ENCODE measurements at places on chromosomes 12 and 14.

DNA sequence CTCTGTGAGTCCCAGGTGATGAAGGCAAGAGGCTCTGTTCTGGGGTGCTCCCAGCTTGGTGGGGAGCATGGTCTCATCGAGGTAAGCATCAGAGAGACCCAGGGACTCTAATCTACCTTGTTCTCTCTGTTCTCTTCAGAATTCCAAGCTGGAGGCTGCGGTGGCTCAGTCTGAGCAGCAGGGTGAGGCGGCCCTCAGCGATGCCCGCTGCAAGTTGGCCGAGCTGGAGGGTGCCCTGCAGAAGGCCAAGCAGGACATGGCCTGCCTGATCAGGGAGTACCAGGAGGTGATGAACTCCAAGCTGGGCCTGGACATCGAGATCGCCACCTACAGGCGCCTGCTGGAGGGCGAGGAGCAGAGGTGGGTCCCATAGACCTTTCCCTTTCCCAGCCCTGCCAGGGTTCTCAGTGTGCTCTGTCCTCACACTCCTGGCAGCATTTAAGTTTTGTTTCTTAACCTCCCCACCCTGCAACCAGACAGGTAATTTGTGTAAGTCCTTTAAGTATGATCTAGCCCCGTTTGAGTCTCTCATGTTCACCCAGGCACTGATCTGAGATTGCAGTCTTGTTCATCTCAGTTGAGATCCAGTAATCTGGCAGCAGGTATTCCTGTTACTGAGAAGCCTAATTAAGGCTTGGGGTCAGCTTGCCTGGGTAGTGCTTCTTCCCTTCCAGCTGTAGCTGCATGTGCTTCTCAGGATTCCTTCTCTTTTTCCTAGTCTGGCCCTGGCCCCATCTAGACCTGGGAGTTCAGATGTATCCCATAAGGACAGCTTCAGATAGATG, 14.8 kb upstream of the KRT81 start:
- H3K27me3 ChIP-seq, result peaks cover 66% of the 10 kb centered on the region
- H3K4me1 ChIP-seq, result peaks cover 30% of the 10 kb centered on the region
- peaks cover 2% of the 10 kb centered on the region for H3K36me3 ChIP-seq
- H3K27ac ChIP-seq, result no peak overlapping the region
- no peak for DNase-seq

DNA sequence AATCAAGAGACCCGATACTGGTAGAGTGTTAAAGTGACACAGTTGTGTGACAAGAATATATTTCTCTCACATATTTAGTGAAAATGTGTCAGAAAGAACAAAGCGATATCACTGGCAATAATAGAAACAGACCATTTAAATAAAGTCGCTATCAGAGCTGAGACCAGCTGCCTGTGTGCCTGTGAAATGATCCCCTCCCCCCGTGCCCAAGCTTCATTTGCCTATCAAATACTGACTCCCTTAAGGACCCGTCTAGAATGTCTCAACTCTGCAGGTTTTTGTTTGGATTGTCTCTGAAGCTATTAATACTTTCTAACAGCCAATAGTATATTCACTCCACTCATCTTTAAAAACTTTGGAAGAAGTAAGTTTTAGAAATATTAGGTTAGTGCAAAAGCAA, 98.9 kb downstream of the EGLN3 start:
- no peaks in the 10 kb centered on the region for H3K4me1 ChIP-seq
- no peak overlapping the region for H3K27ac ChIP-seq
- no peak overlapping the region for H3K4me3 ChIP-seq
- no peak for DNase-seq

DNA sequence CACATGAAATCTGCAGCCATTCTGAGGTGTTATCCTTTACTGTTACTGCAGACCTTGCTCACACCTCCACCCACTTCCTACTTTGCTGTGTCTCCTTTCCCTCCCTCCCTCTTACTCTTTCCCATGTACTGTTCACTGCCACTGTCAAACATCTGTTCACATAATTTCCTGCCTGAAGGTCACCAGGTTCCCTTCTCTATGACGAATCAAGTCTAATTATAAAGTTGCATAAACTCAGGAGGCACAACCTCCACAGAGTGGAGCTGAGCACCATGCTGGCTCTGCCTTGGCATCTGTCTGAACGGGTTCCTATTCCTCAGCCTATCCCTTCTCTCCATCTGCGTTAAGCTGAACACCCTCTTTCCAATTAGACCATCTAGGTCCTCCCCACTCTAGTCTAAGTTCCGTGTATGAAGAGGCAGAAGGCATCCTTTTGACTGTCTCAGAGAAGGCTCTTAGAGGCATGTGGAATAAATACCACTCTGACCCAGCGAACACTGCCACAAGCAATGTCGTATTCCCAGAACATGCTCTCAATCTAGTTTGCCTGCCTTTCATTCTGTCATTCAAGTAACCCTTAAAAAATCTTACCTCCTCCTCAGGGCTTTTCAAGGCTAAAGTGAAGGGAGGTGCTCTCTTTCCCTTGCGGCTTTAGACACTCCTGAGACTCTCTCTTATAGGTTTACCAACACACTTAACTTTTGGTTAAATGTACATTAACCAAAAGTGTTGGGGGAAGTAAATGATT, 48.7 kb downstream of the ACADS start:
- H3K36me3 ChIP-seq, result peaks cover 17% of the 10 kb centered on the region
- DNase-seq, result no peak
- H3K4me1 ChIP-seq, result peaks cover 26% of the 10 kb centered on the region
- H3K27me3 ChIP-seq, result no peaks in the 10 kb centered on the region
- H3K4me3 ChIP-seq, result no peak overlapping the region

GRCh38 chr12:91065396-91065795, 7.6 kb upstream of the KERA start:
- no peak overlapping the region for H3K27ac ChIP-seq
- H3K4me3 ChIP-seq, result no peak overlapping the region
- H3K27me3 ChIP-seq, result no peaks in the 10 kb centered on the region
- no peaks in the 10 kb centered on the region for H3K4me1 ChIP-seq
- no peaks in the 10 kb centered on the region for H3K36me3 ChIP-seq

DNA sequence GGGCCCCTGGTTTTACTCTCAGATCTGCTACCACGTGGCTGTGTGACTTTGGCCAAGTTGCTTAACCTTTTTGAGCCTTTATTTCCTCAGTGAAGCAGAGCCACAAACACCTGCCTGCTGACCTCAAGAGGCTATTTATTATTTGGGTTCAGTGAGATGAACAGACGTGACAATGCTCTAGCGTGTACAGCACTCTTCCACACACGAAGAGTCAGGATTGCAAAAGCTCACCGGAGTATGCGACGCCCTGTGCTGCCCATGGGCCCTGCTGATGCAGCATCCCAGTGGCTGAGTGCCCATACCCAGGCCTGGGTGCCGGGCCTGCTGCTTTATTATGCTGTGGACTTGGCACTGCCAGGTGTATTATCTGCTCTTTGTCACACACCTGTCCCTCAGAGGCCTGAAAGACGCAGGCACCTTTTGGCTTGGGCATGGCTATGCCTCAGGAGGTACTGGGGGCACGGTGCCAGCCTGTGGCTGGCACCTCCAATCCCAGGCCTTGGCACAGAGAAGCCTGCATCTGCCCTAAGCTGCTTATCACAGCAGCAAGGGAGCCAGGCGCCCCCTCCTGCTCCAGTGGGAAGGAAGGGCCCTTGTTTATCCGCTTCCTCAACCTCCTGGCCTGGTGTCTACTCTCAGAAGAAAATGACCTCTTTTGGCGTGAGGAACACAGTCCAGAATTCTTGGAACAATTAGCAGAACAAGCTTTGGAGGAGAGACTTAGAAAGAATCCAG, 22.3 kb upstream of the TC2N start:
- peaks cover 48% of the 10 kb centered on the region for H3K4me1 ChIP-seq
- H3K27me3 ChIP-seq, result no peaks in the 10 kb centered on the region
- H3K4me3 ChIP-seq, result peak overlapping the region; percentile 71

DNA sequence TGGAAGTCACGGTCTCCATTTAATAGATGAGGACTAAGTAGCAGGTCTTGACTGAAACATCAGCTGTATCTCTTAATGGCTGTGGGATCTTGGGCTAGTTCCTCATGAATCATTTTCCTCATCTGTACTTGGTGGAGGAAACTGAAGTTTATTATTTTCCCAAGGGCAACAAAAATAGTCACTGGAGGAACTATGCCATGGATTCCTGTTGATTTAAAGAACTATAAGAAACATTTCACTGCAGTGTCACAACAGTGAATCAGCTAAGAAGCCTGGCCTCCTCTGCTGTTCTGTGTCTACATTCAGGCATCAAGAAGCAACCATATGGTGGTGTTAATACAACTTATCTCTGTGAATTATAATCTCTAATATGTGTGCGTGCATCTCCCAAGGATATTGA, 200.5 kb downstream of the STXBP6 start:
- H3K27ac ChIP-seq, result no peak overlapping the region
- peaks cover 30% of the 10 kb centered on the region for H3K27me3 ChIP-seq
- no peaks in the 10 kb centered on the region for H3K36me3 ChIP-seq
- no peaks in the 10 kb centered on the region for H3K4me1 ChIP-seq

DNA sequence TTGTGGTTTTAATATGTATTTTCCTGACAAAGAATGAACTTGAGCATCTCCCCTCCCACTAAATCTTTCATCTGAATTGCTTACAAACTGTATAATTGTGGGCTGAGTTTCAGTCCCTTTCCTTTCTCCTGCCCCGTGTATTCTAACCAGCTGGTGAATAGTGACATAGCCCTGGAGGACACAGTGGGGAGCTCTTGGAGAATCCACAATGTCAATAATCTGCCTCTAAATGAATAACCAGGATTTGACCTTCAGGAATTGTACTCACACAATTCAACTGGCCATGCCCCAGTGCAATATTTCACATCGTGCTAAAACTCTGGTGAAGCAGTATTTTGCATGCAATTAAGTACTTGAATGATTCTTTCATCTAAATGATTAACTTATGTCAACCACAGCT, 177.2 kb downstream of the C12orf42 start:
- H3K4me3 ChIP-seq, result no peak overlapping the region
- DNase-seq, result no peak
- H3K27me3 ChIP-seq, result no peaks in the 10 kb centered on the region
- no peak overlapping the region for H3K27ac ChIP-seq
- H3K36me3 ChIP-seq, result no peaks in the 10 kb centered on the region
- H3K4me1 ChIP-seq, result peaks cover 5% of the 10 kb centered on the region

GRCh38 chr12:84603484-84604248, 308.9 kb downstream of the SLC6A15 start:
- no peak for DNase-seq
- H3K36me3 ChIP-seq, result no peaks in the 10 kb centered on the region
- no peaks in the 10 kb centered on the region for H3K27me3 ChIP-seq
- no peaks in the 10 kb centered on the region for H3K4me1 ChIP-seq
- H3K4me3 ChIP-seq, result no peak overlapping the region
- no peak overlapping the region for H3K27ac ChIP-seq

DNA sequence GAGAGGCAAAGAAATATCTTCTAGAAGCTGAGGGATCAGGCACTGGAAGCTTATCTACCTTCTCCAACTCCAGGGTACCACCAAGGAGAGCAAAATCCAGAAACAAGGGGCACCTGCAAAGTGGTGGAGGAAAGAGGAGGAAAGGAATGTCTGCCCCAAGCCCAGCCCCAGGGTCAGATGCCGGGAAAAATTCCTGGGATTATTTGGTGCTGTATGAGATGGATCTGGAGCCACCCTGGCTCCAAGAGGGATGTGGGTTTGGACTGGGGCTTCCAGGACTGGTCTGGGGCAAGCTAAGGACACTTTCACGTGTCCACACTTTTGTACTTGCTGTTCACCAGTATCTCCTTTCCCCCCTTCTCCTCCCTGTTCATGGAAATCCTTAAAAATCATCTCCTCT, 69.8 kb downstream of the DPF3 start:
- H3K27ac ChIP-seq, result no peak overlapping the region
- no peak overlapping the region for H3K4me3 ChIP-seq
- DNase-seq, result no peak

DNA sequence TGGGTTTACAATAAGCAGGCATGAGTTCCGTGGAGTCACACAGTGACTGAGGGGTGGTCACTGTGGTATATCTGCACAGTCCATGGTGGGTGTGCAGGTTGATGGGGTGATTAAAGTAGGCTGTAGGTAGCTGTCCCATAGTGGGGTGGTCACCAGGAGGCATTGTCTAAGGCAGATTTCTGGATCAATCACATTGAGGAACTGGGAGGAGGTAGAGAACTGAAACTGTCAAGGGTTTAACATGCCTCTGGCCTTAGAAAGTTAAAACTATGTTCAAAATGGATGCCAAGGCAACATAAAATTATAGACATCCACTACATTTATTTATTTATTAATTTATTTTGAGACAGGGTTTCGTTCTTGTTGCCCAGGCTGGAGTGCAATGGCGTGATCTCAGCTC, 8.3 kb downstream of the ADCK1 start:
- H3K4me3 ChIP-seq, result no peak overlapping the region
- no peaks in the 10 kb centered on the region for H3K36me3 ChIP-seq
- no peak for DNase-seq
- H3K4me1 ChIP-seq, result no peaks in the 10 kb centered on the region

- H3K36me3 ChIP-seq, result no peaks in the 10 kb centered on the region
- no peaks in the 10 kb centered on the region for H3K27me3 ChIP-seq
- DNase-seq, result no peak
Measured at GRCh38 chr12:58465418-58465817, 454.9 kb downstream of the LRIG3 start.

DNA sequence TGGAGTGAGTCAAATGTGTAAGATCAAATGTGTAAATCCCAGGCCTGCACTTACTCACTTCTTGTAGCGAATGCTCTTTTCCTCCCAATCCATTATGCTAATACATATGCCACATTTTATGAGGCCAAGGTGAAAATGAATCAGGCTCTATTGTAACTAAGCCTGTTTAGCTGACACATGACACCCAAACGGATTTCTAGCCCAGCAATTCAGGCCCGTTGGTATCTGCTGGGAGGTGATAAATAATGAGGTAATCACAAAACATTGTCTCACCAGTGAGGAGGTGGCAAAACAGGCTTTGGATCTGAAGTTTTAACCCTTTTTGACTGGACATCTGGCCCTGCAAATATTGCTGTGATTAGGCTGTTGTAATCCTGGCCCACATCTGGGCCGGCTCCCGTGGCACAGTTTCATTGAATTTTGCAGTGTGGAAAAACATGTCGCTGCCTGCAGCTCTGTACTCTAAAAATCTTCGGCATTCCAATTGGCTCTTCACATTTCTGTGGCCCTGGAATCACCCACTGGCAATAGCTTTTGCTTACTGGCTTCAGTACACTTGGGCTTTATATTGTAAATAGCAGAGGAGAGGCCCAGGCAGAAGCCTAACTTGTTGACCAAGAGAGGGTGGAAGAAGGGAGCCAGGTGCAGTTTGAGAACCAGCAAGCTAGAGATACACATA, 106.1 kb downstream of the PAX9 start:
- H3K36me3 ChIP-seq, result no peaks in the 10 kb centered on the region
- no peaks in the 10 kb centered on the region for H3K4me1 ChIP-seq
- no peak for DNase-seq
- H3K4me3 ChIP-seq, result no peak overlapping the region
- no peaks in the 10 kb centered on the region for H3K27me3 ChIP-seq

DNA sequence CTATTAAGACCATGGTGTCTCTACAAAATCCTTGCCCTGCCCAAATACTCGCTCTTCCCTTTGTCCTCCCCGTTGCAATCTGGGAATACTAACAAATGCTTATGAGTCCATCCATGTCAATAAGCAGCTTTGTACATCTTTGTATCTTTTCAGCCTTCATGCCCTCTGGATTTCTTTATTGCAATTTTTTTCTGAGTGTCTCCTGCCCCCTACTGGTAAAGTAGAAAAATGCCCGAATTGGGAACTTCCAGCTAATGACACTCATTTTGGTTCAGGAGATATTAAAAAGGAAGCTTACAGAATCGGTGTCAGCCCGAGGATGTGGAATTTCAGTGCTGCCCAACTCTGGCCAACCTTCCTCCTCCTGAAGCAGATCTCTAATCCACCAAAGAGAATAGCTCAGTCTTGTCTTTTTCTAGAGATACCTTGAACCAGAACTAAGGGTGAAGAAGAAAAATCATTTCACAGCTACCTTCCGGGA, 46.0 kb downstream of the SH2B3 start:
- DNase-seq, result peak; percentile 44
- peak overlapping the region; percentile 92 for H3K27ac ChIP-seq
- peaks cover 56% of the 10 kb centered on the region for H3K36me3 ChIP-seq
- H3K4me3 ChIP-seq, result peak overlapping the region; percentile 32
- H3K27me3 ChIP-seq, result no peaks in the 10 kb centered on the region
- peaks cover 28% of the 10 kb centered on the region for H3K4me1 ChIP-seq
